ENCODE measurements at places on chromosomes 7 and 10.
A peak's percentile ranks its signal among the peaks of the same experiment; 100 is the strongest.

- DNase-seq = peak; percentile 60
These were observed 2.8 kb downstream of the FAM53B start for GRCh38 chr10:124741281-124741921.

GRCh38 chr10:92265687-92266258 is 25.1 kb downstream of the CPEB3 start:
- DNase-seq = no peak

DNA sequence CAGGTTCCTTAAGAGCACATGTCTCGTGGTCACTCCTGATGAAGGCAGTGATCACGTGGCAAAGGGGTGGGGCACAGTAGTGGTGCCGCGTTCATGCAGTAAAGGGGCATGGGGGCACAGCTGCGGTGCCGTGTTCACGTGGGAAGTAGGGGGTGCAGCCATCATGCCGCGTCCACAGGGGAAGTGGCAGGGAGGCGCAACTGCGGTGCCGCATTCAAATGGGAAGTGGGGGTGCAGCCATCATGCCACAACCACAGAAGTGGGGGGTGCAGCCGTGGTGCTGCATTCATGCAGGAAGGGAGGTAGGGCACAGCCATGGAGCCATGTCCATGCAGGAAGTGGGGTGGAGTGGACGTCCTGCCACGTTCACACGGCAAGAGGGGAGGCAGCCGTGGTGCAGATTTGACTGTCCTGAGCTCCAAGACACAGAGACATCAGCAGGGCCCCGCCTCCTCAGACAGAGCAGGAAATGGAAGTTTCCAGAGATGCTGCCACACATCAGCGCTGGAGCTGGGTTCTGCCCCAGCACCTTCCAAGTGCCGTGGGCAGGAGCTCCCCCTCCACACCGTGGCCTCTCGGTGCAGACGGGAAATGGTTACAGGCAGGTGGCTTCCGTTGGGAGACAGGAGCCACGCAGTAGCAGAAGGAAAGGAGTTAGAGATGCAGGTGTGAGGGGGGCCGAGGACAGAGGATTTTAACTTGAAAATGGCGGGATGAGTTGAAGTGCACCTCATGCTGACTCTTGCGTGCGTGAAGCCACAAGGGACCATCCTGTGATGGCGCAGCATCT is 95.0 kb upstream of the DDC start:
- no peak for DNase-seq

GRCh38 chr10:36538953-36539586 is 586.3 kb upstream of the ANKRD30A start:
- peak; percentile 99 for DNase-seq

- no peak for DNase-seq
These were observed 35.8 kb upstream of the ZC3HAV1L start for GRCh38 chr7:139071680-139072079.

DNA sequence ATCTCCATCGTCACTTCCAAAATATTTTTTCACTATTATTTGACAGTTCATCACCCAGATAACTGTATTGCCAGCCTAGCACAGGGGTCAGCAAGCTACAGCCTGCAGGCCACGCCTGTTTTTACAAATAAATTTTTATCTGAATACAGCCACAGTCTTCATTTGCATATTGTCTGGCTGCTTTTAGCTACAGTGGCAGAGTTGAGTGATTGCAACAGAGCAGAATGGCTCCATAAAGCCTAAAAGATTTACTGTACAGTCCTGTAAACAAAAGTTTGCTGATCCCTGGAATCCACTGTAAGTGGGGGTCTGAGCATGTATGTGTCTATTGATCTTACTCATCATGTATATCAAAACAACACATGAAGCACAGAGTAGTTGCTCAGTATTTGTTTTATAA is 45.9 kb upstream of the GNAI1 start:
- DNase-seq = no peak

DNA sequence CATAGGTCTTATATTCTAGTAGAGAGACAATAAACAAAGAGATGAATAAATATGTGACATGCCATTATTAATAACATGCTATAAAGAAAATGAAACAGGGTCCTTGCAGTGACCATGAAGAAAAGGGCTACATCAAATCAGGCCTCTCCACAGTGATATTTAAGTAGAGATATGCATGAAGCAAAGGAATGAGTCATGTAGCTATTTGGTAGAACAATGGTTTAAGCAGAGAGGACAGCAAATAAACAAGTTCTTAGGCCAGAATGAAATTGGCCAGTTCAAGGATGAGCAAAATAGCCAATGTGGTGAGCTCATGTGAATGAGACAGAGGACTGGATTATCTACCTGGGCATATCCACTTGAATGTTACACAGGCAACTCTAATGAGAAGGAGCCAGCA is 172.2 kb upstream of the FERD3L start:
- no peak for DNase-seq

DNA sequence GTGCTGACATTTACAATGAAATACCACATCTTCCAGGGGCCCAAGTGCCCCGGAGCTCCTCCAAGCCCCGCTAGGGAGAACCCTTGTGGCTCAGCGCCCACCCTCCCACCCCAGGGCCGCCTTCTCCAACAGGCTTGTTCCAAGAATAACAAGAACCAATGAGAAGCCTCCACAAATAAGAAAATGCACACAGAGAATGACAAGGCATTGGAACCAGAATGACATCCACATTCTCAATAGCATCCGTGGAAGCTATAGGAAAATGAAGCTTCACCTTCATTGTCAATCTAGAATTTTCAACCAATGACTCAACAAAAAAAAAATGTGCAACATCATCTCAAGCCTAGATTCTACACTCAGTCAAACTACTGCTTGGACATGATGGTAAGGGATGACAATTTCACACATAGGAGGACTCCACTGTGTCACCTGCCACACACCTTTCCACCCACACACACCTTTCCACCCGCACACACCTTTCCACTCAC is 50.4 kb upstream of the PPP2R2D start:
- peak; percentile 44 for DNase-seq

GRCh38 chr10:117322260-117322659 is 53.0 kb downstream of the PDZD8 start:
- peak; percentile 36 for DNase-seq

GRCh38 chr7:138618933-138619332 is 82.2 kb downstream of the SVOPL start:
- no peak for DNase-seq

DNA sequence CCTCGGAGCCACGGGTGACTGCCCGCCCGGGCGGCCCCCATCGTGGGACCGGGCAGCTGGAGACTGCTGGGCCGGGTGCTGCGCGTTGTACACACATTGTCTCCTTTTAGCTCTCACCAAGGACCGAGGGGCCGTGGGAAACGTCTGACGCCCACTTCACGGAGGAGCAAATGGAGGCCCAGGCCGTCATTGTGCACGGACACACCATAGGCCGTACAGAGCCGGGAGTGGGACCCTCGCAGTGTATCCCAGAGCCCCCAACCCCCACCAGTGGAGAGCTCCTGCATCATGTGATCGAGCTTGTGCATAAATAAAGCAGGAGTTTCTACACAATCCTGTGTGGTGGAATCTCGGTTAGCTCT is 722 bp downstream of the DENND10 start:
- peak; percentile 23 for DNase-seq

All from HT1080 (cell line).